M059J (cell line): ENCODE measurements at places on chromosomes 11 and 22.
A peak's percentile ranks its signal among the peaks of the same experiment; 100 is the strongest.

DNA sequence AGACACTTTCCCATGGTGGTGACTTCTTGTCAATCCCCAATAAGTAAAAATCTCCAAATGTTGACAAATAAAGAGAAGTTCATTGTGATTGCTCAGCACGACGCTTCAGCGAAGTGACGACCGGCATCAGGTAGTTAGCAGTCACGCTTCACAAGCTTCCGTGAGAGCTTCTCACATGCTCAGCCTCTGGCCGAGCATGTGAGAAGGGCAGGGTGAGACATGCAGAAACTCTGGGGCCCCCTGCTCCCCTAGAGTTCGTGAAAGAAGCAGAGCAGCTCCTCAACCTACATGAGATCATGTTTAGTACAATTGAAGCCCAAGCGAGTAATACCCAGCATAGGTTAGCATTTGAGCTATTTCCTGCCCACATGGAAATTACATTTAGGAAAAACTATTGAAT, 4.4 kb upstream of the C11orf16 start:
- no peak for DNase-seq

DNA sequence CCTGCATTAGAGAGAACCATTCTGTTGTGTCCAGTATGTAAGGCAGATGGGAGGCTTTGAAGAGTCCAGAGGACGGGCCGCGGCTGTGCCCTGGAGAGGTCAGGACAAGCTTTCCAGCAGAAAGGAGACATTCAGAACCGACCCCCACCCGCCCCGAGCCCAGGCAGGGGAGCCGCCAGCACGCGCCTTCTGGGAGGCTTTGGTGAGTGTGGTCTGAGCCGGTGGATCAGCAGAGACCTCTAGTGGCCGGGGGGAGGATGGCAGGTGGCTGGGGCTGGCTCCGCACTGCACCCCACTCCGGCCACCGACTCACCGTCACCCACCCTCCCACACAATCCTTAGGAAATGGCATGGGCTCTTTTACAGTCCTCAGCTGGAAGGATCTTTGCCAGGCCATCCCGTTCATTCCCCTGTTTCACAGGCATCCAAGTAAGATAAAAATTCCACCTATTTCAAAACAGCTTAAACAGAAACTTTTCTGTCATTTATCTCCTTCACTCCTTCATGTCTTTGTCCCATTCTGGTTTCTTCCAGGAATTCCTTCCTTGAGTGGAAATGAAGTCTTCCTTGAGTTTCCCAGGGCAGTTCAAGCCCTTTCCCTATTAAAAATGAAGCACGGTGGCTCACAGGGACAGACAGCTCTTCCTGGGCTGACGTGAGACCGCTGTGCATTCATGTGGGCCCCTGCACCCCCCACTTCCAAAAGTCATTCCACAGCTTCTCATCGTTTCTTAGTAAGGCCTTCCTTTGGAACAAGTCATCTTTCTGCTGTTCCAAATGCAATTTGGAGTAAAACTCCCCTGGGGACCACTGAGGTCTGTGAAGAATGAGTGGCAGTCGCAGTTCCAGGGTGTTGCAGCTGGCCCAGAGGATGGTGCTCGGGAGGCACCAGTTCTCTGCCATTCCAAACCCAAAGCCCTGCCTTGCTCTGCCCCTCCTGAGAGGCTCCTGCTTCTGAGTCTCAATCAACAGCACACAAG, 91.0 kb downstream of the FEZ1 start:
- DNase-seq: peak; percentile 28

GRCh38 chr11:65456418-65456817, 33.8 kb downstream of the NEAT1 start:
- DNase-seq: no peak

GRCh38 chr11:124170801-124171586, 12.2 kb upstream of the OR10D3 start:
- DNase-seq: no peak

- no peak for DNase-seq
Measured at GRCh38 chr11:111253630-111254029, 8.1 kb downstream of the POU2AF2 start.

DNA sequence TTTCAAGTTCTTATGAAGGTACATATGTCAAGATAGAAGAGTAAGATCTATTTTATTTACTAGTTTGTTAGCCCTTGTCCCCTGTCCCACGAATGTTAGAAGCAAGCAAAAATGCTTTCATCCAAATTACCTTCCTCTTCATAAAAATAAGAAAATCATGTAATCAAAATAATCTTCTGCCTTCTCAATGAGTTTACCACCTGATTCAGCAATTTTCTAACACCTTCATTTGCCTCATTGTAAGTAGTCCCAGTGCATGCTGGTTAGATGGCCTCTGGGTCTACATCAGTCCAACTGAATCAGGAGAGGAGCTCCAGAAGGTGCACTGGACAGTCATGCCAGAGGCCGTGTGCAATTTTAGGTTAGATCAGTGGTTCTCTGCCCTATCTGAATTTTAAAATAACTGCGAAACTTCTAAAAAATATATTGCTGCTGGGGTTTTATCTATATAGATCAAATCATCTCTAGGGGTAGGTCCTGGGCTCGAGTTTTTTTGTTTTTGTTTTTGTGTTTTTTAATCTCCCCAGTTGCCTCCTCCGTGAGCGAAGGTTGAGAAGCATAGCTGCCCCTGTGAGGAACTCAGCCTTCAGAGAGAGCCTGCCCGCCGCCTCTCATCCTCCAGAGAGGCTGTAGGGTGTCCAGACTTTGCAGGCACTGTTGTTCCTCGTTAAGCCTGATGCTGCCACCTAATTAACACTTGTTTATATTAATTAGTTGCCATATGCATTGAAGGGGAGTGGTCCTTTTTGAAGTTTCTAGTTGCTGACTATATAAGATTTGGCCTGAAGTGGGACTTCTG, 32.2 kb downstream of the C22orf31 start:
- no peak for DNase-seq

DNA sequence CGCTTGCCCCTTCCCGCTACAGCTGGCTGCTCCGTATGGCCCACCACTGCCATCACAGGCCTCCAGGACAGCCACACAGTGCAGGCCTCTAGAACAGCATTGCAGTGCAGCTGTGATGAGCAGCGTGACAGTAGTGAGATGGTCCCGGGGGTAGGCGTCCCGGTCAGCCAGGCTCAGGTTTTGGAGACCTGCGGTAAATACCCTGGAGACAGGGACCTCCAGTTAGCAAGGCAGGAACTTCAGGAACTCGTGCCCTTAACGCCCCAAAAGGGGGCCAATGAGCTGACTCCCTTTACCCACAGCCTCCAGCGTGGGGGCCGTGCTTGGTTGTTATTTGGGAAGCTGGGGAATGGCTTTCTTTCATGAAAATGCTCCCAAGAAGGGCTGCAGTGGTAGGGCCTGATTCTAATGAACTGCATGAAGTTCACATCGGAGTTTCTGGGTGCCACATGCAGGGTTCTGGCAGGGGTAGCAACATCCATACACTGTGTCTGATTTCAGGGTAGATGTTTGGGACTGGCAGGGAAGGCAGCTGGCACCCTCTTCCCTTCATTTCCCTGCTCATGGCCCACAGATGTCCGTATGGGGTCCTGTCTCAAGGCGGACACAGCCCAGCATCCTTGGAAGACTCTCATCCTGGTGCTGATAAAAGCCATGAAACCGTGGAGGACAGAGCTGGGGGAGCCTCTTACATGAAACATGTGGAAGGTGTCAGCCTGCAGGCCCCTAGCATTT, 440.5 kb downstream of the TBC1D22A start:
- DNase-seq: no peak

DNA sequence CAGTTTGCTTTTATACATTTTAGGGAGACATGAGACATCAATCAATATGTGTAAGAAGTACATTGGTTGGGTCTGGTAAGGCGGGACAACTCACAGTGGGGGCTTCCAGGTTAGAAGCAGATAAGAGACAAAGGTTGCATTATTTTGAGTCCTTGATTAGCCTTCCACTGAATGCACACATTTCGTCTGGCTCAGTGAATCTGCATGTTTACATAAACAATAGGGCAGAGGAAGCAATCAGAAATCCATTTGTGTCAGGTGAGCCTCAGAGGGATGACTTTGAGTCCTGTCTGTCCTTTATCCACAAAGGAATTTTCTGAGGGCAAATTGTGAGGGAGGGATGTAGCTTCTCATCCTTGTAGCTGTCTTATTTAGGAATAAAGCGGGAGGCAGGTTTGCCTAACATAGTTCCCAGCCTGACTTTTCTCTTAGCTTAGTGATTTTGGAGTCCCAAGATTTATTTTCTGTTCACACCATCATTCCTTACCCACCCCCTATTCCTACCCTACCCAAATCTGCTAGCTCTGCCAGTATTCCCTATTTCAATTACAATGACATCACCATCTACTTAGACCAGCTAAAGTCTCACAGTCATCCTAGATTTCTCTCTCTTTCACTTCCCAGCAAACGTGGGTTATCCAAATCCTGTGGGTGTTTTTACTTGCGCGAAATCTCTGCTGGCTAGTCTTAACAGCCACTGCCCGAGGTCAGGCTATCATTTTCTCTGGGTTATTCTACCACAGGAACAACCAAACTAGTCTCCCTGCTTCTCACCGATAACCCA, 2.9 kb downstream of the SC5D start:
- DNase-seq: no peak

DNA sequence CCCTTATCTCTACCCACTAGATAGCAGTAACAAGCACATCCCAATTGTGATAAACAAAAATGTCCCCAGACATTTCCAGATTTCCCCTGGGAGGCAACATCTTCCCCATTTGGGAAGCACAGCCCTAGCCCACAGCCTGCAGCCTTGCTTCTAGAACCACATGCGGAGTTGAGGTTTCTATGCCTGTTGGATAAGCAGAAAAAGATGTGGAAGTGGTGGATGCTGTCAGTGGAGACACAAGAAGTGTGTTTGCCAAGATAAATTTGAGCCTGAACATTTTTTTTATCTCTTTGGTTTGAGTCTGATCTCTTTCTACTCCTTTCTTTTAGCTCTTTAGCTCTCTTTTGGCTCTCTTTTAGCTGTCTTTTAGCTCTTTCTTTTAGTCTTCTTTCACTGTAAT, 884.5 kb downstream of the NTM start:
- no peak for DNase-seq

GRCh38 chr11:125932301-125932700, 13.5 kb upstream of the VSIG10L2 start:
- no peak for DNase-seq

DNA sequence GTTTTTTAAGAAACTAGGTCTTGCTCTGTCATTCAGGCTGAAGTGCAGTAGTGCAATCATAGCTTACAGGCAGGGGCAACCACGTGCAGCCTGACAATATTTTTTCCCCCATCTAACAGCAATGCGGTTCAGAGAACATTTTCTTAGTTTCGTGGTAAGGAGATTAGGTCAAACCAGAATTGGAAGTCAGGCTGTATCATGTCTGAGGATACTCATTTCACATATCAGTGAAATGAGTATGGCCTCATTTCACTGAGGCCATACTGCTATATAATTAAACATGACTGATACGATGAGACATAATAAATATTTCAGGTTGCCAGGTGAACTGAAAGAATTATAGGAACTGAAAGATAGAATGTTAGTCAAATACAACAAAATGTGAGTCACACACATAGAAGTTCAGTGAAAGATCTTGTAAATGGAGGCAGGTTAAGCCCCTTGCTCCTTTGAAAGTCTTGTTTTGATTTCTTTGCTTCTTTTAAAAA, 32.5 kb upstream of the IZUMO1R start:
- no peak for DNase-seq

- peak; percentile 73 for DNase-seq
Measured at GRCh38 chr11:10581481-10582019, 13.1 kb upstream of the LYVE1 start.

DNA sequence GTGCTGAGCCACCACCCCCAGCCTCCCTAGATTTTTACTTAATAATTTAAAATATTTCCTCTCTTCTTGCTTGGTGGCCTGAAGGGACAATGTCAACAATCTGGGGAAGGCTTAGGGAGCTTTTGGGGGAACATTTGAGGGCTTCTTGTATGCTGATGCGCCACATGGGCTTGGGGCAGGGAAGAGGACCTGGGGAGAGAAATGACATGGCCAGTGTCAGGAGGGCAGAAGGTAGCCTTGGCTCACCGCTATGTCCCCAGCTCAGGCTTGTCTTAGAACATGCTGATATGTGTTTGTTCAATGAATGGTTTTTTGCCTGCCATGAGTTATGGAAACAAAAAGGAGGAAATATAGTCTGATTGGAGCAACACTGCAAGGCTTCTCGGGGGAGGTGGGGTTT, 51.6 kb downstream of the ST14 start:
- DNase-seq: no peak

- DNase-seq: no peak
Measured at GRCh38 chr22:49571326-49571725, 256.3 kb downstream of the BRD1 start.

DNA sequence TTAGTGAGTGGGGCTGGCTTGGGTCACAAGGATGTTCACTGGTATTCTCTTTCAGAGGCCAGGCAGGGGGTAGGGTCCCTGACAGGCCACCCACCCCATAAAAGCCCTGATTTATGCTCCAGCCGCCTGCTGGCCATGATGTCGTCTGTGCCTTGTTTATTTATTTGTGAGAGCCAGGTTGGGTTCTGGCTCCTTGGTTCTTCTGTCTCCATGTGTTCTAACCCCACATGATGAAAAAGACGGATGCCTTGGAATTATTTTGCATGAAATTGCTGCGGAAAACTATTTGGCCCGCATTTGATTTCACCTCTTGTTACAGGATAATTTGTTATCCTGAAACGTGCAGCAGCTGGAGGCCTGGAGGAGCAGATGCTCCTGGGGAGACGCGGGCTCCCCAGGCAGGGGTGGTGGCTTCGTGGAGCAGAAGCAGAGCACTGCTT, 46.3 kb upstream of the WNT11 start:
- DNase-seq: no peak

DNA sequence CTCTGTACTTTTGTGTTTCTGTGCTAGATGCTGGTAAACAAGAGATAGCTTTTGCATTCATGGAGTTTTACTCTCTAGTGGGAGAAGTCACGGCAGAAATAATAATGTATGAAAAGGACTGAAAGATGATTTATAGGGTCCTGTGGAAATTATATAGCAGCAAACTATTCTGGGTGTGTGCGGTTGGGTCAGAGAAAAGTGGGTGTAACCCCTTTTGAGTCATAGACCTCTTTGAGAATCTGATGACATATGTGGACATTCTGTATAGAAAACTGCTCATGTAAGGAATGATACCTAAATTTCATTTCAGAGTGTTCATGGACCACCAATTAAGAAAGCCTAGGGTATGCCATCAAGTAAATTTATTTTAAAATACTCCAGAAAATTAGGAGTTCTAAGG, 54.4 kb downstream of the TMEM135 start:
- DNase-seq: no peak

DNA sequence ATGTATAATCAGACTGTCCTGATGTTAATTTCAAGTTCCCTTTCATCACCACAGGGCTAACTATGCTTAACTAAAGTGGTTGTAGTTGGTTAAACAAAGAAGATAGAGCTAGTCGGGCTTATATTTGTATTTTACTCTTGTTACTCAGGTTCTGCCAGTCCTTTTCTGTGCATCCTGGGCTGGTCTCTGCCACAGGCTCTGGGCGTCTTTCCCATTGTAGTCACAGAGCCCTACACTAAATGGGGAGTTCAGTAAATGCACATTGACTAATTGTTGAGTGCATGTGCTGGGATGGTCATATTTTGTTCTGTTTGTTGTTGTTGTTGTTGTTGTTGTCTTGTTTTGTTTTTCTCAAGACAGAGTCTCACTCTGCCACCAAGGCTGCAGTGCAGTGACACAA, 125.4 kb upstream of the PGR start:
- DNase-seq: no peak

GRCh38 chr11:100632941-100633452, 54.1 kb upstream of the ARHGAP42 start:
- peak; percentile 44 for DNase-seq

- no peak for DNase-seq
Measured at GRCh38 chr11:1343391-1344055, 34.1 kb upstream of the TOLLIP start.

GRCh38 chr22:19181786-19182471, 3.4 kb upstream of the SLC25A1 start:
- no peak for DNase-seq

GRCh38 chr11:119107538-119108145, 498 bp downstream of the C2CD2L start:
- no peak for DNase-seq
